ENCODE measurements at places on chromosomes 3 and 15.
A peak's percentile ranks its signal among the peaks of the same experiment; 100 is the strongest.

DNA sequence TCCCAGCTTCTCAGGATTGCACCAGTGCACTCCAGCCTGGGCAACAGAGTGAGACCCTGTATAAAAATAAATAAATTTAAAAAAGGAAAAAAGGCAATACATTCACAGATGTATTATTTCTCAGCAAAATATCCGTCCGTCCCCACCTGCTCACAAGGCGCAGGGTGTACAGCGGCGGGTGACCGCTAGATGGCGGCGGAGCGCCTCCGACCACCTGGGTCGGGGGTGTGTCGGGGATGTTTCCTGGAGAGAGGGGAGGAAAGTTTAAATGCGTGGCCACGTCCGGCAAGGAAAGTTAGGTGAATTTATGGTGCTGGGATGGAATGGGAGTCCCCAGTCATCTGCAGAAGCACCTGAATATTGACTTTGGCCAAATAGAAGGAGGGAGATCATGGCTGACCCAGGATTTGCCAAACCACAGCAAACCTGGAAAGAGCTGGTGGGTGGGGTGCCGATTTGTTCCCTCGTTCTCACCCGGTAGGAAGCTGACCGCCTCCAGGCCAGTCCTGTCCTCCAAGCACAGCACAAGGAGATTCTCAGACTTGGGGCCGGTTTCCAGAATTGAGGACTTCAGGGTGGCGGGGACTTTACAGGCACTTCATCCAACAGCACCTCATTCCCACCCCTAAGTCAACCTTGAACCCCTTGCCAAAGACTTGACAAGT, 88.3 kb downstream of the TMEM266 start:
- no peak for DNase-seq

DNA sequence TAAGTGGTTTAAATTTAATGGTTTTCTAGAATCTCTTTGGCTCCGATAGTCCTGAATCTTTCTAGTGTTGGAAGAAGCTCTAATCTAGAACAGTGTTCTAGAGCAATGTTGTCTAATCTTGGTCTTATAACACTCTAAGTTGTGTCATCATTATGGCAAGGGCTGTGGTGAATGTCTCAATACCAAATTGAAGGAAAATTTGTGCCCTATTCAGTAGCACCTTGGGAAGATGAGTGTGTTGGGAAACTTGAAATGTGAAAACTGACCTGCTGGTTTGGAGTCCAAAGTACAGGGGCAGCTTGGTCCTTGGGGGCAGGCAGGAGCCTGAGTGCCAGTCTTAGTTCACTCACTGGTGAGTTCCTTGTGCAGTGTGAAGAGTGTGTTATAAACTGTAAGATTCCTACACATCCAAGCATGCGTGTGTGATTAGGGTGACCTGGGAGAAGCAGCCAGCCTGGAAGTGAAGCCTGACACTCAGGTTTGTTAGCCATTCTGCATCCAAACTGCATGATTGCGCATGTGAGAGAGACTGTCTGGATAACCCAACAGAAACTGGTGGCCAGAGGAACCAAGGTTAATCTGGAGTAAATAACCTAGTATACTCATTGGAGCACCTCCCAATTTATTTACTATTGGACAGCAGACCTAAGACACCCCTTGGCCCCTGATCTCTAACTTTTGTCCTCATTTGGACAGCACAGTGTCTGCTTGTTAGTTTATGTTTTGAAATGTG, 14.6 kb downstream of the ZNF592 start:
- DNase-seq, result no peak

DNA sequence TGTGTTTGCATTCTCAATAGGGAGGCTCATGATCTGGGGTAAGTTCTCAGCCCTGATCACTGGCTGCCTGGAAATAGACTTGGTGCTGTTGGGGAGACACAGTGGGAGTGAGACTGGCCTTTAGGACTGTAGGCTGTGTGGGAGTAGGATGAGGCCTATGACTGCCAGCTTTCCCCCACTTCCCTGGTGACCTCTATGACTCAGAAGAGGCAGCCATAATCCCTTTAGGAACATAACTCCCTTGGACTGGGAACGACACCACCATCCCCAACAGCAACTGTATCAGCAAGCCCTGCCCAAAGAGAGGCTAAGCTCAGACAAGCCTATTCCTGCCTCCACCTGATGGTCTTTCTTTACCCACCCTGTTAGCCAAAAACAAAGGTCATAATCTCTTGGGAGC, 91.3 kb downstream of the SUCNR1 start:
- DNase-seq, result no peak

- DNase-seq, result no peak
Observed at GRCh38 chr3:66182246-66182645, 38.6 kb upstream of the SLC25A26 start.

DNA sequence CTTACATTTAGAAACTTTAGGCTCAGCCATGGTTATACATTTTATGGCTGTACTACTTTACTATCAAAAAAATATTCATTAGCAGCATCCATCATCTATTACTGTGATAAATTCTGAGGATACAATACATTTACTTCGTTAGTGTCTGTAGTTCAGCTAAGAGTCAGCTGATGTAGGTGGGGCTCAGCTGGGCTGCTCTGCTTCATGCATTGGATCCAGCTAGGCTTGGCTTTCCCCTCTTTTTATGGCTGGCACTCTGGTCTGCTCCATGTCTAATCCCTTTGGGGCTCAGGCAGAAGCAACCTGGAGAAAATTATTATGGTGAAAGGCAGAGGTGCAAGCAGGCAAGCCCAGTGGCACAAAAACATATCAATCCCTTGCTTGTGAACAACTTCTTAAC, 930.1 kb upstream of the NR2F2 start:
- no peak for DNase-seq

- peak; percentile 26 for DNase-seq
Observed at GRCh38 chr3:190883973-190884832, 21.7 kb upstream of the GMNC start.
